CD4-positive, alpha-beta T cell treated with Interleukin-4 for 4 hours (primary cell): ENCODE measurements at places on chromosomes 16 and 17.

- DNase-seq = no peak
These were observed 219.5 kb downstream of the NTN1 start for GRCh38 chr17:9240659-9241370.

DNA sequence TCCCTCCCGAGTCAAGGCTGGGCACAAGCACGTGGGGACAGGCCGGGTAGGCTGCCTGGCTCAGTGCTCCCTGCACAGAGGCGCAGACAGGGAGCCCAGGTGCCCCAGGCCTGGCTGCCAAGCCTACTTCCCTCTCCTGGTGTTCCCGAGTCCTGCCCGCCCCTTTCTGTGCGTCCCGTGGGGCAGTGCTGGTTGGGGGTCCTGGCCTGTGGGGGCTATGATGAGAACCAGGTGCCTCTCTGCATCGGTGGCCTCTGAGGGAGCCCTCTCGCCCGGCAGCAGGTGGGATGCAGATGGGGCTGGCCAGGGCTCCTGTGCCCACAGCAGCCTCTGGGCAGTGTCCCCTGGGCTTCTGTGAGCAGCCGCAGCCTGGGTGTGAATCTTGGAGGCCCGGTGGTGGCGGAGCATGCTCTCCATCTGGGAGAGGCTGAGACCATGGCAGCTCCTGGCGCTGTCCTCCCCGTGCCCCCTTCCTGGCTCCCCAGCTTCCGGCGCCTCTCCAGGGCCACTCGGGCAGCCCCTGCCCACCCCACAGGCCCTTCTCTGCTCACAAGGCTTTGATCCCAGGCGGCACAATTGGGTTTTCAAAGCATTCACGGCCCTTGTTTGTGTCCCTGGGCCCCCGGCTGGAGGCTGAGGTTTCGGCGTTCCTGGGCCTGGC lies 7.2 kb downstream of the CENPX start:
- DNase-seq = no peak

DNA sequence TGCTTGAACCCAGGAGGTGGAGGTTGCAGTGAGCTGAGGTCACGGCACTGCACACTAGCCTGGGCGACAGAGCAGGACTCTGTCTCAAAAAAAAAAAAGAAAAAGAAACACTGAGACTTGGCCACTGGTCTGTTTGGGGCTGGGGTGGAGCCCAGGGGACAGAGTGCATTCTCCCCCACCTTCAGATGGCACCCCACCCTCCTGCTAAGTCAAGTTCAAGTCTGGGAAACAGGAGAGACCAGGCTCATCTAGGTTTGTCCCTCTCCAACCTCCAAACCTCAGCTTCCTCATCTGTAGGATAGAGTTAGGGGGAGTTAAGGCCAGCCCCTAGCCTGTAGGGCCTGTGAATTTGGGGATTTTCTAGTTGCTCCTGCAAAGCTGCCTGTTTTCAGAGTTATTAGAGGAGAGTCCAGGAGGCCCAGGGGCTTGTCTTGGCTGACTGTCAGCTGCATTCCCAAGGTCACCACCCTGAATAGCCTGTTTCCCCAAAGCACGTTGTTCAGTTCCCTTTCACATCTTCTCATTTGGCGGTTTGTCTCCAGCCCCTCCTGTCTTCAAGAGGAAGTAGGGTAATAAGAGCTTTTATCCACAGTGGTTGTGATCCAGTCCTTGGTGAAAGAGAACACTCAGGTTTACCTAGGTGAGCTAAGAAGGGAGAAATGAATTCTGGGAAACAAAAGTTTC lies 2.2 kb downstream of the MT3 start:
- DNase-seq = no peak

- no peak for DNase-seq
These were observed 16.5 kb upstream of the ZNF750 start for GRCh38 chr17:82856361-82856760.

GRCh38 chr16:84931506-84931905 lies 79.8 kb downstream of the ZDHHC7 start:
- no peak for DNase-seq

DNA sequence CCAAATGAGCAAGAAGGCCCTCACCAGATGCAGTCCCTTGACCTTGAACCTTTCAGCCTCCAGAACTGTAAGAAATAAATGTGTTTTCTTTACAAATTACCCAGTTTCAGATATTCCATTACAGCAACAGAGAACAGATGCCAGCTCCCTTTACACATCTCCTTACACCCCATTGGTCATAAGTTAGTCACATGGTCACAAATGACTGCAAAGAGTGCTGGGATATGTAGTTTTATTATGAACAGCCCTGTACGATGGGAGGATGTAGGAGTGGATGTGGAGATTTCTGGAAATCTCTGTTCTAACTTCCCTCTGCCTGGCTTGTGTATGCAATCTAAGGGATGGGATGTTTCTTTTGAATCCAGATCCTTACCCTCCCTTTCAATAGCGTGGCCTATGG lies 13.3 kb upstream of the RPL38 start:
- peak; percentile 33 for DNase-seq

DNA sequence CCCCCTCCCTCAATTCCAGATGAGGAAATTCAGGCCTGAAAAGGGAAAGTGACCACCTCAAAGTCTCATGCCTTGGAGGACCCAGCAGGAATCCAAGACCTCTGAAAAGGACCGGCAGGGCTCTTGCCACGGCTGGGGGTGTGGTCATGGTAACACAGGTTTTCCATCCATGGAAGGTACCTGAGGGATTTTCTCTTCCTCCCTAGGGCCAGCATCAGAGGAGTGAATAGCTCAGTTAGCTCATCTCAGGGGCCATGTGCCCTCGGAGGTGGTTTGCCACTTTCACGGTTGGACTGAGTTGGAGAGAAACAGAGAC lies 1.3 kb downstream of the CIITA start:
- DNase-seq = no peak
